ENCODE measurements at places on chromosomes 5 and 9.

- no peak overlapping the region for H3K4me3 ChIP-seq
- H3K27ac ChIP-seq: no peak overlapping the region
- no peaks in the 10 kb centered on the region for H3K4me1 ChIP-seq
- H3K27me3 ChIP-seq: no peaks in the 10 kb centered on the region
Observed at GRCh38 chr5:9148242-9148641, 397.6 kb downstream of the SEMA5A start.

GRCh38 chr9:2622461-2623287, 1.1 kb downstream of the VLDLR start:
- H3K4me1 ChIP-seq: peaks cover 11% of the 10 kb centered on the region
- DNase-seq: peak; percentile 36
- peak overlapping the region; percentile 88 for H3K4me3 ChIP-seq

- no peaks in the 10 kb centered on the region for H3K36me3 ChIP-seq
- no peak overlapping the region for H3K27ac ChIP-seq
- no peak for DNase-seq
- H3K4me1 ChIP-seq: no peaks in the 10 kb centered on the region
- H3K27me3 ChIP-seq: peaks cover 2% of the 10 kb centered on the region
Observed at GRCh38 chr5:103674251-103674650, 111.7 kb upstream of the NUDT12 start.

GRCh38 chr9:131072871-131073237, 23.5 kb upstream of the AIF1L start:
- H3K4me1 ChIP-seq: no peaks in the 10 kb centered on the region
- no peaks in the 10 kb centered on the region for H3K27me3 ChIP-seq
- H3K27ac ChIP-seq: no peak overlapping the region
- no peak overlapping the region for H3K4me3 ChIP-seq
- no peak for DNase-seq

DNA sequence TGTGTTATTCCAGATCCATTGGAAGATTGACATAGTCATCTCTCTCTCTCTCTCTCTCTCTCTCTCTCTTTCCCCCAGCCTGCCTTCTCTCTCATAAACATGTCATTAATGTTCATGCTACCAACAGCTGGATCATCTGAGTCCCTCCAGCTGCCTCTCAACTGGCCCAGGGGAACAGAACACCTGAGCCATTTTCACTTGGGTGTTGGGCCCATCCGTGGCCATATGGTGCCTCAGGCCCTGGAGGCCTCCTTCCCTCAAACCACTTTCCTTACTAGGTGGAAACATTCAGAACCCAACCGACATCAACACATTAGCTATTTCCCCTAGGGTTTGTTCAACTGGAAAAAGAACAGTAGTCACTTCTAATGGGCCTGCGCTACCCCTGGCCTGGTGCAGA, 196.2 kb downstream of the FRMD3 start:
- no peak for DNase-seq
- no peak overlapping the region for H3K27ac ChIP-seq
- no peaks in the 10 kb centered on the region for H3K4me1 ChIP-seq

DNA sequence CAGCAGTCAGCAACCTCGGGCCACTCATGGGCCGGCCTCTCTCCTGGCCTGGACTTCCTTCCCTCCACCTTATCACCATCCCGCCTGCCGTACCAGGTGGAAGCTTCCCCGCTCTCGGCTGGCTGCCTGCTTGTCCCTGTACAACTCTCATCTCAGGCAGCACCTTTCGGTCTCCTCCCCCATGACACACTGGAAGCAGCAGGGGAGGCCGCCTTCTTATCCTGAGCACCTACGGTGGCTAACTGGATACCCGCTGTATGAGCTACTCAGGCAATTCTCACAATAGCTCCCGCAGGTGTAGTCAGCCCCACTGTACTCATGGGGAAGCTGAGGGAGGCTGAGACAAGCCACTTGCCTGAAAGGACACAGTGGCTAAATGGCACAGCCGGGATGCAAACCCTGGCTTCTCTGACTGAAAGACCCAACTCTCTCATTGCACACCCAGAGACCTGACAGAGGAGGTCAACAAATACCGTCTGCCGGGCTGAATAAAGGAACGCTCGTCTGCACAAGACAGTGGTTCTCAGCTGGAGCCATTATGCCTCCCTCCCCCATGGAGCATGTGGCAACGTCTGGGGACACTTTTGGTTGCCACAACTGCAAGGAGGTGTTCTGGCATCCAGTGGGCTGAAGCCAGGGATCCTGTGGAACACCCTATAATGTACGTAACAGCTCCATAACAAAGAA, 9.6 kb downstream of the STK10 start:
- peaks cover 5% of the 10 kb centered on the region for H3K27me3 ChIP-seq
- peaks cover 83% of the 10 kb centered on the region for H3K4me1 ChIP-seq
- DNase-seq: peak; percentile 63
- peak overlapping the region; percentile 92 for H3K27ac ChIP-seq

GRCh38 chr9:134175291-134175807, 11.0 kb upstream of the RNU6ATAC start:
- H3K27ac ChIP-seq: no peak overlapping the region
- H3K4me1 ChIP-seq: peaks cover 5% of the 10 kb centered on the region
- no peaks in the 10 kb centered on the region for H3K27me3 ChIP-seq
- H3K4me3 ChIP-seq: no peak overlapping the region

GRCh38 chr5:64947031-64947430, 178.3 kb downstream of the CWC27 start:
- no peaks in the 10 kb centered on the region for H3K4me1 ChIP-seq
- H3K4me3 ChIP-seq: no peak overlapping the region
- H3K36me3 ChIP-seq: peaks cover 8% of the 10 kb centered on the region
- DNase-seq: no peak
- no peaks in the 10 kb centered on the region for H3K27me3 ChIP-seq

- H3K4me1 ChIP-seq: no peaks in the 10 kb centered on the region
- H3K4me3 ChIP-seq: no peak overlapping the region
- H3K36me3 ChIP-seq: peaks cover 6% of the 10 kb centered on the region
- H3K27me3 ChIP-seq: no peaks in the 10 kb centered on the region
- no peak overlapping the region for H3K27ac ChIP-seq
- DNase-seq: no peak
Observed at GRCh38 chr9:128625391-128626146, 31.1 kb downstream of the DYNC2I2 start.

GRCh38 chr5:124910354-124911016, 164.0 kb upstream of the ZNF608 start:
- no peak for DNase-seq
- no peak overlapping the region for H3K4me3 ChIP-seq
- H3K27ac ChIP-seq: no peak overlapping the region

- no peaks in the 10 kb centered on the region for H3K36me3 ChIP-seq
- H3K4me3 ChIP-seq: no peak overlapping the region
- H3K27ac ChIP-seq: no peak overlapping the region
- no peak for DNase-seq
- H3K4me1 ChIP-seq: peaks cover 15% of the 10 kb centered on the region
Observed at GRCh38 chr5:10533226-10533625, 30.6 kb upstream of the ANKRD33B start.

- H3K4me1 ChIP-seq: peaks cover 77% of the 10 kb centered on the region
- H3K27me3 ChIP-seq: no peaks in the 10 kb centered on the region
- peak overlapping the region; percentile 98 for H3K27ac ChIP-seq
- H3K36me3 ChIP-seq: peaks cover 50% of the 10 kb centered on the region
- DNase-seq: no peak
Observed at GRCh38 chr5:111256128-111256527, 31.9 kb downstream of the CAMK4 start.

- no peak overlapping the region for H3K27ac ChIP-seq
- H3K27me3 ChIP-seq: peaks cover 23% of the 10 kb centered on the region
- H3K4me3 ChIP-seq: no peak overlapping the region
- no peak for DNase-seq
Observed at GRCh38 chr9:115135821-115136778, 18.1 kb upstream of the TNC start.

DNA sequence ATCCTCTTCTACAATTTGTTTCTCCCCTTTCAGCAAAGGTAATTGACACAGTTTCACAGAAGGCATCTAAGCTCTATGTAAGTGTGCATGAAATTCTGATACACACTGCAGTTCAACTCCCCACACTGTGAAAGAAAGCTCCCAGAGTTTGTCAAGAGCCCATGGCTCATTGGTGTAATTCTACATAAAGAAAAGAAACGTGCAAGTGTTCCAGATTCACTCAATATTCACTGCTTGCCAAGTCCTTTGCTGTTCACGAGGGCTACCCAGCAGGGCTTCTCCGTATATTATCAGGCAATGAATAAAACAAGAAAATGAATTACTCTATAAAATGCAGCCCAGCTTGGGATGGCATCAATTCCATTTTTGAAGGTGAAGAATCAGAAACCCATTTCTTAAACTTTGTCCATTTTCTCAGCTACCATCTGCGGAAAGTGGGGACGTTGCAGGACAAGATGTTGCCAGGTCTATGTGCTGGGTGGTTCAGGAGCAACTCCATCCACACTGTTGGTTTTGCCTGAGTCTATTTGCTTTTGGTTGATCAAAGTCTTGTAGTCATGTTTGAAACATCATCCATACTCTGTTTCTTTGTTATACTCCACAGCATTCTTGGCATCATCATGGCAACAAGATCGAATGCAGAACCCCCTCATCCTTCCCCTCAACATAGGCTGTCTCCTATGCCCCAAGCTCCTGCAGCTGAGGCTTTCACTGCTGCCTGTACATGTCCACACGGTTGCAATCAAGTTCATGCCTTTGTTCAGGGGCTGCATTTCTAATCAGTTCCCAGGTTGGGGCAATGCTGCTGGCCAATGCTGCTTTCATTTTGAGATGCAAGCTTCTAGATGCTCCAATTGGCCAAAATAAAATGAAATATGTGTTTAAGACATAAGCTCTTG, 301.8 kb downstream of the MED10 start:
- H3K27ac ChIP-seq: no peak overlapping the region
- H3K4me3 ChIP-seq: no peak overlapping the region
- H3K27me3 ChIP-seq: peaks cover 3% of the 10 kb centered on the region

DNA sequence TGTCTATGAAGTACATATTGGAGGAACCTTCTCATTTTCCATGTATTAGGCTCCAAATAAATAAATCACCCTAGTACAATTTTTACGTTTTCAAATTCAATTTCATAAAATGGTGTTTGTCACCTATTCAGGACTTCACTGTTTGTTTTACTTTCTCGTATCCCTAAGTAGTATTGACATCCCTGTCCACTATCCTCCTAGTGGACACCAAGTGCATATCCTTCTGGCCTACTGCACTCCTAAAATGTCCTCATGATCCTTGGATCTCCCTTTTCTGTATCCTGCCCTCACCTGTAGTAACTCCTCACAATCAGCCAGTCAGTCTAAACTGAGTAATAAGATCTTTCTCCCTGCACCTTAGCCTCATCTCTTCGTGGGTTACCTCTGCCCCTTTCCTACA, 539.9 kb downstream of the DMRTA1 start:
- no peaks in the 10 kb centered on the region for H3K27me3 ChIP-seq
- H3K27ac ChIP-seq: no peak overlapping the region
- no peaks in the 10 kb centered on the region for H3K36me3 ChIP-seq
- H3K4me1 ChIP-seq: no peaks in the 10 kb centered on the region

GRCh38 chr9:87428659-87429058, 69.0 kb upstream of the DAPK1 start:
- H3K36me3 ChIP-seq: no peaks in the 10 kb centered on the region
- no peaks in the 10 kb centered on the region for H3K27me3 ChIP-seq
- no peak overlapping the region for H3K27ac ChIP-seq
- H3K4me3 ChIP-seq: no peak overlapping the region

DNA sequence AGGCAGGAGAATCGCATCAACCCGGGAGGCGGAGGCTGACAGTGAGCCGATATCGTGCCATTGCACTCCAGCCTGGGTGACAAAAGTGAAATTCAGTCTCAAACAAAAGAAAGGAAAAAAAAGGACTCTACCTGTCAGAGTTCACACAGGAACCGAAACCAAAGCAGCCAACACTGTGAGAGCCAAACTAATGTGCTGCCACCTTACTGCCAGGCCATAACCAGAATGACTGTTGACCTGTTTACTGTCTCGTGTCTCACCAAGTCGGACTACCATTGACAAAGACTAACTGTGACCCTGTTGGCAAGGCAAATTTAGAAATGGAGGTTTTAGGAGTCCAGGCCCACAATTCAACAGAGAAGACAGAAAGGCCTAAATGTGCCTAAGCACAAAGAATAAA, 112.4 kb downstream of the ANXA2R start:
- no peaks in the 10 kb centered on the region for H3K36me3 ChIP-seq
- no peaks in the 10 kb centered on the region for H3K4me1 ChIP-seq
- H3K4me3 ChIP-seq: no peak overlapping the region
- no peak for DNase-seq
- no peak overlapping the region for H3K27ac ChIP-seq
- no peaks in the 10 kb centered on the region for H3K27me3 ChIP-seq

DNA sequence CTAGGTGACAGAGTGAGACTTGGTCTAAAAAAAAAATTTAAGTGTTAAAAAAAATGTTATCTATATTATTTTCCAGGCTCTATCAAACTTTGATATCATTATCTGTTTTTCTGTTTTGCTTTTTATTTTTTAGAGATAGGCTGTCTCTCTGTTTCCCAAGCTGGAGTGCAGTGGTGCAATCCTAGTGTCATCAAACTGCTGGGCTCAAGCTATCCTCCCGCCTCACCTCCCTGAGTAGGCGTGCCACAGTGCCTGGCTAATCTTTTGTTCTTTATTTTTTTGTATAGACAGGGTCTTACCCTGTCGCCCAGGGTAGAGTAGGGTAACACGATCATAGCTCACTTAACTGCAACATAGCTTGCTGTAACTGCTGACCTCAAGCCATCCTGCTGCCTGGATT, 14.4 kb downstream of the SEC24A start:
- no peaks in the 10 kb centered on the region for H3K27me3 ChIP-seq
- no peak for DNase-seq
- peaks cover 14% of the 10 kb centered on the region for H3K4me1 ChIP-seq
- no peak overlapping the region for H3K27ac ChIP-seq
- H3K4me3 ChIP-seq: no peak overlapping the region

- peaks cover 7% of the 10 kb centered on the region for H3K4me1 ChIP-seq
- DNase-seq: peak; percentile 6
- no peak overlapping the region for H3K27ac ChIP-seq
- peaks cover 23% of the 10 kb centered on the region for H3K27me3 ChIP-seq
- H3K4me3 ChIP-seq: no peak overlapping the region
Observed at GRCh38 chr5:73093943-73094342, 26.4 kb upstream of the TMEM171 start.

DNA sequence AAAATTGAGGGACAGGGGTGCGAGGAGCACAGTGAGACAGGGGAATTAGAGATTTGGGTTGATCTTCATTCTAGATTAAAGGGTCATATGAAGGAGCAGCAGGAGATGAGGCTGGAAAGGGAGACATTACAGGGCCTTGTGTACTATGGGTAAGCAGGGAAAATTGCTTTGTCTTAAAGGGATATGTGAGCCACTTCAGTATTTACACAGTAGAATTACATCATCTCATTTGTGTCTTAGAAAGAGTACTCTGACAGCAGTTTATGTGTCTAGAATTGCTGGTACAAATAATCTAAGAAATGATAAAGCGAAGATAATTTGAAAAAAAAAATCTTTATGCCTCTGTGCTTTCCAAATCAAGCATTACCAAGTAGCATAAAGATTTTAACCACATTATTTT, 287.0 kb upstream of the ARRDC3 start:
- no peak overlapping the region for H3K27ac ChIP-seq
- H3K27me3 ChIP-seq: no peaks in the 10 kb centered on the region
- no peaks in the 10 kb centered on the region for H3K36me3 ChIP-seq
- DNase-seq: no peak
- H3K4me1 ChIP-seq: no peaks in the 10 kb centered on the region

All from activated naive CD8-positive, alpha-beta T cell treated with anti-CD3 and anti-CD28 coated beads for 36 hours (primary cell).